ENCODE measurements at places on chromosomes 13 and 19.

- no peak for DNase-seq
Observed at GRCh38 chr13:67106502-67107057, 123.6 kb downstream of the PCDH9 start.

DNA sequence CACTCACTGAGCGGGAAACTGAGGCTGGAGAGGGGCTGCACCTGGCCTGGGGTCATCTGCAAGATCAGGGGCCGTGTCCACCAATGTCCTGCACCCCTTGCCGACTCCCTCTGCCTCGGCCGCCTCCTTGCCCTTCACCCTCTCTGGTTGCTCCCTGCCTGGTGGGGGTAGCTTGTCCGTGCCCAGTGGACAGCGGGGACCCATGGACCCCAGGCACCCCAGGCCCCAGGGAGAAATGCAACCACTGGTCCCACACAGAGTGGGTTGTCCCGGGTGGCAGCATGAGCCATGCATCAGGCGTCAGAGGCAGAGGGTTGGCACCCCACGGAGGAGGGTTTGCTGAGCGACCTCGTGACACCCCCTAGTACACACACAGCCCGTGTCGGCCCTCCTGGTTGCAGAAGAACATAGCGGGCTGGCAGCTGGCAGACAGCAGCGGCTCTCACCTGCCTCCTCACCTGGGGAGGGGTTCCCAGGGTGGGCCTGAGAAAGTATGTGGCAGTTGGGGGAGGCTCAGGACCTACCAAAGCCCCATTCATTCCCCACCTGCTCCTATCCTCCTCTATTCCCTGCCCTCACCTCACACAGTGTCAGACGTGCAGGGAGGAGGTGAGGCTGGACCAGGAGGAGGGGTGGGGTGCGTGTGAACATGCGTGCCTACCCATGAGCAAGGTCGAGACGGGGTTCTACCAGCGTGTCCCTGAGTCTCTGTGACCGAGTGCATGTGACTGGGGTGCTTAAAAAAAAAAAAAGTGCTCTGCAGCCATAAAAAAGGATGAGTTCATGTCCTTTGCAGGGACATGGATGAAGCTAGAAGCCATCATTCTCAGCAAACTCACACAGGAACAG lies 8.7 kb downstream of the ADAMTSL5 start:
- DNase-seq: no peak

GRCh38 chr19:51219307-51219706 lies 5.6 kb upstream of the CD33 start:
- DNase-seq: no peak

DNA sequence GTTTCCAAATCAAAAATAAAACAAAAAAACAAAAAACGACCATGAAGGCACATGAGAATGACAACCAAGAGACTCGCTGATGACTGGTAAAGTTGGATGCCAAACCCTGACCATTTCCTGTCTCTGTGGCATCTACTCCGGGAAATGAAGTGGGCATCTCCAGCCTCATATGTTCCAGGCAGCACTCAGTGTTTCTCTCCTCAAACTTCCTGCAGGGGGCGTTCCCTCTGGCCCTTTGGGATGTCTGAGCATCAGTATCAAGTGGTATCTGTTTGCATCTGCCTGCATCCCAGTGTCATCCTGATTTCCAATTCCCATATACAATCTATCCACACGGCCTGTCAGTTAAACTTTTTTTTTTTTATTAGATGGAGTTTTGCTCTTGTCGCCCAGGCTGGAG lies 9.8 kb upstream of the SIGLEC12 start:
- DNase-seq: no peak

- DNase-seq: no peak
Observed at GRCh38 chr13:83752141-83752540, 130.1 kb downstream of the SLITRK1 start.

DNA sequence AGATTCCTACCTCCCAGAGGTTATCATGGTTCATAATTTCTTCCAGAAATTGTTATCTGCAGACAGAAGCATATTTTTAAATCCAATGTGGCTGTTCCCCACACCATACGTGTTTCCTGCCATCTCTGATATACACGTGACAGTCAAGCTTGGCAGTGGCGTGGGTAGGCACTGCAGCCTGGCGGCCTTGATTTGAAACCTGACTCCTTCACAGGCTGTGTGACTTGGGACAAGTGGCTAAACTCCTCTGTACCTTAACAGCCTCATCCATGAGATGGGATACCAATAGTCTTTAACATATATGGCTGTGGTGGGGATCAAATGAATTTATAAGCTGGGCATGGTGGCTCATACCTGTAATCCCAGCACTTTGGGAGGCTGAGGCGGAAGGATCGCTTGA lies 33.2 kb downstream of the DPF1 start:
- DNase-seq: no peak

GRCh38 chr19:33799476-33799875 lies 2.8 kb downstream of the KCTD15 start:
- DNase-seq: no peak

DNA sequence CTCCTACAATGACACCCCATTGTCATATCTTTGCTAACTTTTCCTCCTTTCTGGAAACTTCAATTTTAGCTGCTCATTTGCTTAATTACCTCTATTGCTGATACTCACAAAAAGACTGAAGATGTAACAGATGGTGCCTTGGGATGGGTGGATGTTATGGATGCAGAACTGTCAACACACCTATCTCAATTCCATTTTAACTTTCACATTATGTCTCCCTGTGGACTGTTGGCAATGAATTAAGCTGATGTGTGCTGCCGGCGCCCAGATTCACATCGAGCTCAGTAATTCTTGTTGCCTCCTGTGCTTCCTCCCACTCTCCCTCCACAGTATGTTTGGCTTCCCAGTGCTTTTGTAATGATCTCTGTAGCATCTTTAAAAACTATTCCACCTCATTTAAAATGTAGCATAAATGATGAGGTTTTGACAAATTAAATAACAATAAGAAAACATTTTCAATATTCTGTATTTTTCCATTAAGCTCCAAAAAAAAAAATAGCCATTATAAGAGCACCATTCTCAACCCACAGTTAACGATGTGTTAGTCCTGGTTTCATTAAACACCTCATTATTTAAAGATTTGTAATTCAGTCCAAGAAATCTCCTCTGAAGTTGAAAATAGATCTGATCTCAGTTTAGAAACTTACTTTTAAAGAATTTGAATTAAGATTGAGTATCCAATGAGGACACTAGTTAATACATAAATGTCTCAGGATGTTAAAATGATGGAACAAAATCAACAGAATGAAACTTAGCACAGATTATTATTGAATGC lies 99.9 kb upstream of the FAM216B start:
- no peak for DNase-seq

DNA sequence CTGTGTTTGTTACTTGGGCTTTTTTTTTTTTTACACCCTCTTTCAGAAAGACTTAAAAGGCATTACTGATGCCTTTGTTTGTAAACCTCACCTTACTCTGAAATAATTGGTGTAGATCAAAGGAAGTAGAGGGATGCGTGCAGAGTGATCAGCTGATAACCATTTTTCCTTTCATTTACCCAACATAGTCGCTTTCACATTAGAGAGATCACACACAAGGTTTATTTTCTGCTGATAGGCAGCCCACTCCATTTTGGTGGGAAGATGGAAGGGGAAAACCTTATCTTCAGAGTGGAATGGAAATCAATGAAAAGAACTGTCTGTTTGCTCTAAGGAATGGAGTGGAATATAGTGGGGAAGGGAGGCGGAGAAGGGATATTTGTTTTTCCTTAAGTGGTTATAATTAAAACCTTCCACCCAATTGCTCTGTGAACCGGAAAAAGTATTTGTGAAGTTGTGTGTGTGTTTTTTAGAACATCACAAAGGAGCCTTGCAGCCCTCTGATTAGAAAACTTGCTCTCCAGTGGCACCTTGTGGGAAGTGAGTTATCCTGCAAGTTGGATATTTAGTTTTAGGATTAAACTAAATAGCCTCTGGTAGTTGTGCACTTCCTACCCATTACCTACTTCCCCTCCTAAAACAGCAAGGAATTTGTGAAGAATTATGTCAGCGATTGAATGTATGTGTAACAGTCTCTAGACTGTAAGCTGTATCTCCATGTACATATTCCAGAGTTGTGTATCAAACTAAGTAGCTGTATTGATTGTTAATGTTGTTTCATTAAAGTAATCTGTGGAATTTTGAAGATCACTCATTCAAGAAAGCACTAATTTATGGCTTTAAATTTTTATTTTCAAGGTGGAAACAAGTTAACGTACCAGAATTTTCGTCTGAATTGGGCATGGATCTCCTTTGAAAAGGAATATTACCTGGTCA lies 76.8 kb downstream of the FREM2 start:
- DNase-seq: no peak

DNA sequence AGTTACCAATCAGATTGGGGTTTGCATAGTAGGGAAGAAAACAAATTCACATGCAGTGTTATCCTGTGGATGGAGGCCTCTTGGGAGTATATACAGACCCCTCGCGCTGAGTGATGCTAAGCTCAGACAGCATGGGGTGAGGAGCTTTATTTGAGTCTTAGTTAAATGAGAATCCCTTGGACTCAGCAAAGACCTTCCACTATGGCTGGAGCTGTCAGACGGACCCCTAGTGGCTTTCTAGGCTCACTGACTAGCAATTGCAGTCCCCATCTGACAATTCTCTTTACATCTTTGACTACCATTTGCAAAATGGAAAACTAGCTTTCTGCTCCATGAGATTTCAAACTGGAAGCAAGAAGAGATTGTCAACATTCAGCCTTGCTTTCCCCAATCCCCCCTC lies 90.4 kb downstream of the STOML3 start:
- no peak for DNase-seq

DNA sequence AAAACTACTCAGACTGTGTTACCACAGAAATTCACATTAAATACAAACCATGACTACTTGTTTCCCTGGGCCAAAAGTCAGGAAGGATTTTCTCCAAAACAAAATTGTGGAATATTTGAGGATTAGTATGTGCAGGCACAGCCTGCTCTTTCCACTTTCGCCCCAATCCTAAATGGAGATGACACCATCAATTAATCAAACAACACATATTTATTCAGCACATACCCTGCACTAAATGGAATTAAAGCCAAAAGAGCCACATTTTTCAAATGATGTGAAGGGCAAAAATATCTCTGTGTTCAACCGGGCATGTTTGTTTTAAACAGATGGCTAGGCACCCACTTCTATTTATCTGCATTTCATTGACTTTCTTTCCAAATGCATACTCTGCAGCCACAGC lies 523.1 kb downstream of the DCT start:
- no peak for DNase-seq

DNA sequence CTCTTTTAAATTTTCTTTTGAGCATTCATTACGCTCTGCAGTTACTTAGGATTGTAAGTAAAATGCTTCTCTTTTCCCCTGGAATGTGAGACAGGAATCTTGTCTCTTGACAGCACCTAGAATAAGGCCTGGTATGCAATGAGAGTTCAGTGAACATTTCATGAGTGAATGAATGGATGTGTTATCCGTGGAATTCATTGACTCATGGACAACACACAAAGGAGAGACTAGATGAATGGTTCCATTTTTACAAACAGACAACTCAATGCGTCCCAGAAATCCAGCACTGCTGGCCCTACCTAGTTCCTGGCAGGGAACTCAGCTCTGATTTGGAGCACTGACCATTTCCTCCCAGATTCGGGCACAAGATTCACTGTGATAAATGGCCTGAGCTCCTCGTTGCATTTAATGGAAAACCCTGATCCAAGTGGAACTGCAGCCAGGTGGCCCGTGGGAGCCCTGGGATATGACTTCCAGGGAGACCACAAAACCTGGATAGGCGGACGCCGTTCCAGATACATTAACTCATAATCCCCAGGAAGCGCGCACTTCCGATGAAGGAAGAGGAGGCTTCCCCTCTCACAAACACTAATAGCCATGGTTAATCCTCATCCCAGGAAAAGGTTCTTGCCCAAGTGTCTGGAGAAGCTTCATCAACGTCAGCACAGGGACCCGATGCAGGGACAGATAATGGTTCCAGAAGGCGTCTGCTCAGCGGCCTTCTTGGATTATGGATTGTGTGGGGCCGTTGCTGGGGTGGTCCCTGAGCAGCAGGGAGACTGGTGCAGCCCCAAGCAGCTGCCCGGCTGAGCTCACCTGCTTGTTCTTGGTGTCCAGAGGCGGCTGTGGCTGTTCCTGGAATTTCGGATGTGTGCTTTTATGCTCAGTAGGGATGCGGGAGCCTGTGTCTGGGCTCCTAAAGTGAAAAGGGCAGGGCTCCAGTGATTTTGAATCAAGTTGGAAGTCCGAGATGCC lies 211.1 kb upstream of the TSHZ3 start:
- DNase-seq: no peak

GRCh38 chr13:69202996-69203395 lies 904.6 kb upstream of the ATXN8OS start:
- DNase-seq: no peak

DNA sequence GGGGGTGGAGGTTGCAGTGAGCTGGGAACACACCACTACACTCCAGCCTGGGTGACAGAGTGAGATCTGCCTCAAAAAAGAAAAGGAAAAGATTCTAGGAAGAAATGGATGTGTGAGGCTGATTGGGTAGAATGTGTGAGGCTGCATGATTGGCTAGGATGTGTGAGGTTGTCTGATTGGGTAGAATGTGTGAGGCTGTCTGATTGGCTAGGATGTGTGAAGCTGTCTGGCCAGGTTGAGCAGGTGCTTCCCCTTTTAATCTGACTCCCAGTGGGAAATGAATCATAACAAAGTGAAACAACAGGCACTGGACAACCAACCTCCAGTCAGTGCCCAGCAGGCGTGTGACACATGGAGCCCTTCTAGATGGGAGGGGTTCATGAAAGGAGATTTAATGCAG lies 14.7 kb downstream of the C13orf46 start:
- no peak for DNase-seq

- DNase-seq: no peak
Observed at GRCh38 chr19:1901940-1902404, 3.2 kb upstream of the ADAT3 start.

- DNase-seq: no peak
Observed at GRCh38 chr13:112928972-112929782, 39.8 kb upstream of the MCF2L start.

DNA sequence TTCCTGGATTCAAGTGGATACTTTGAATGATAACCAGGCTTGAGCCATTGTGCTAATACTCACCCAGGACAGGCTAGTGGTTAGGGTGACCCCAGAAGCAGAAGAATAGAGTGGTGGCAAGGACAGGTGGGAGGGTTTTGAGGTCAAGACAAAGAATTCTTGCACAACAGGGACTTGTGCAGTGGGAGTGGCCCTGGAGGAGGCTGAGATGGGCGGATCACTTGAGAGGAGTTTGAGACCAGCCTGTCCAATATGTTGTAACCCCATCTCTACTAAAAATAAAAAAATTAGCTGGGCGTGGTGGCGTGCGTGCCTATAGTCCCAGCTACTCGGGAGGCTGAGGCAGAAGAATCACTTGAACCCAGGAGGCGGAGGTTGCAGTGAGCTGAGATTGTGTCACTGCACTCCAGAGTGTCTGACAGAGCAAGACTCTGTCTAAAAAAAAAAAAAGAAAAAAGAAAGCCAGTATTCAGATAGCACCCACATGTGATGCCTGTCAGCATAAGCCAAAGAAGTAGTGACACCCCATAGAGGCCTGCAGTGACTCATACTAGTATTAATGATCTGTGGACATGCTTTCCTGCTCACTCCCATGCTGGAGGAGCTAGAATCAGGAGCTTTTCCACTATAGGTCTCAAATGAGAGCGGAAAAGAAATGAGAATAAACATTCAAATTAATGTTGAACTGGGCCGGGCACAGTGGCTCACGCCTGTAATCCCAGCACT lies 78.7 kb downstream of the RNF17 start:
- no peak for DNase-seq
